ENCODE measurements at places on chromosomes 7 and 10.

DNA sequence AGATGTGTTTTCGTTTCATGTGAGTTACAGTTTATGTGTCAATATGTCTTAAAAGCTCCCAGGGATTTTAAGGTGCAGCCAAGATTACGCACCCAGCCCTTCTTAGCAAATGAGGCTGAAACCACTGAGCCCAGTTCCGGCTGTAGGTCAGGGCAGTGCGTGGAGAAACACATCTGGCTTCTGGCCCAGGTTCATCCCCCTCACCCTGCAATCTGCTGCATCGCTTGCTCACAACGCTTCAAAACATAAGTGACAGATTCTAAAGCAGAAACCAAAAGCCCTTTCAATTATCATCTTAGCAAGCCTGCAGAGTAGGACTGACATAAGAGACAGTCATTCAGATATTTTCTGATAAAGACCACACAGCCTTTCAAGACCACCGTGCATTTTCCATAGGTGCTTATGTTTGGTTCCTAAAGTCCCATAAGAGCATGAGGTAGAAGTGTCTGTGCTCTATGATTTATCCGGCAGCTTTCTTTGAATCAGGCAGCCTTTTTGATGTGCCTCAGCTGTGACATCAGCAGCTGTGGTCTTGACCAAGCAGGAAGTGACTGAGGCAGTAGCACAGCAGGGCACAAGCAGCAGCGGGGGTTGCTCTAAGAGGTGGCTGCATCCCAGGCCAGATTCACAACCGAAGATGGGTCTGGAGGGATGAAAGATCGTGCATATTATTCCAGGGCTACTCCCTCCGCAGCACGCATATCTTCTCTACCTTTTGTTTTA is 72.1 kb upstream of the LYZL2 start:
- peak; percentile 59 for DNase-seq

GRCh38 chr10:482051-482501 is 207.4 kb downstream of the DIP2C start:
- DNase-seq, result no peak

DNA sequence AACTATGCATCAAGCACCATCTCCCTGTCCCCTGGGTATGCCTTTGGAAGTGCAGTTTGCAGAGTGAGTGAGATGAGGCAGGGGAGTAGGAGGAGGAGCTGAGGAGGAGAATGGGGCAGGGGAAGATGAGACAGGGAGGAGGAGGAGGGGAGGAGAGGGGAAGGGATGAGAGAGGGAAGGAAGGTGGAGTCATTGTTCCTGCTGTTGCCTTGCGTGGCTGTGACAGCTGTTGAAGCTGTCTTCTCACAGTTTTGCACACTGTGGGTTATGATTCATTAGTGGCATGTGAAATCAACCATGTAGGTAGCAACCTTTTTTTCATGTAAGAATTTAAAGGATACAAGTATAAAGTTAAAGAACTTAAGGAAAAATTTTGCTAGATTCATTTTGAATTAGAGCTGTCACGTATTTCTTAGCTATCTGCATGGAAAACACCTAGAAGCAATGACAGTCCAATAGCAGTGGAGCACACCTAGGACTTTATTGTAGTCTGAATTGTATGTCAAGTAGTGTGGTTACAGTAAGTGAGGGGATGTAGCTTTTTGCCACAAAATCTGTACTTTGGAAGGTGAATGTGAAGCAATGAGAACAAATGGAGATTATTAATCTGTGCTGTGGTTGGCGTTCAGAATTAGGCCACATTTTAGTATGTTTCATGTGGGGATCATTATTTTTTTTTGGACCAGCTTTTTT is 21.7 kb downstream of the CCM2 start:
- peak; percentile 51 for DNase-seq

- no peak for DNase-seq
Measured at GRCh38 chr7:27605283-27605682, 57.4 kb downstream of the HIBADH start.

GRCh38 chr10:85527616-85528317 is 838.8 kb downstream of the GRID1 start:
- peak; percentile 6 for DNase-seq

DNA sequence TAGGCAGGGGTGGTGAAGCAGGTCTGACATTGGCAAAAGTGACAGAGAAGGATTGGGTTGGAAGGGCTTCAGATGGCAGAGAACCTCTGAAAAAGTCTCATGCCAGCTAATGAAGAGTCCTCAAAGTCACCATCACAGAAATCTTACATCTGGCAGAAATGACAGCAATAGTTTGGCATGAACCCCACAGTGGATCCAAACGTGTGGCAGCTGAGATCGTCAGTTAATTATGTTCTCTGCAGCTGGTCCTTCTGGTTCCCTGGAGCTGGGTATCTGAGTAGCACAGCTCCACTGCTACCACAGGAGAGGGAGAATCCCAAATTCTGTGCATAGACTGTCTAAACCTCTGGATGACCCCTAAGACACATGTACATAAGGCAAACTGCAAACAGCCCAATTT is 73.4 kb downstream of the ALOX5 start:
- DNase-seq, result no peak

GRCh38 chr10:34280599-34281374 is 534.3 kb downstream of the PARD3 start:
- DNase-seq, result peak; percentile 91

GRCh38 chr10:28853195-28853594 is 175.9 kb downstream of the BAMBI start:
- DNase-seq, result peak; percentile 49

DNA sequence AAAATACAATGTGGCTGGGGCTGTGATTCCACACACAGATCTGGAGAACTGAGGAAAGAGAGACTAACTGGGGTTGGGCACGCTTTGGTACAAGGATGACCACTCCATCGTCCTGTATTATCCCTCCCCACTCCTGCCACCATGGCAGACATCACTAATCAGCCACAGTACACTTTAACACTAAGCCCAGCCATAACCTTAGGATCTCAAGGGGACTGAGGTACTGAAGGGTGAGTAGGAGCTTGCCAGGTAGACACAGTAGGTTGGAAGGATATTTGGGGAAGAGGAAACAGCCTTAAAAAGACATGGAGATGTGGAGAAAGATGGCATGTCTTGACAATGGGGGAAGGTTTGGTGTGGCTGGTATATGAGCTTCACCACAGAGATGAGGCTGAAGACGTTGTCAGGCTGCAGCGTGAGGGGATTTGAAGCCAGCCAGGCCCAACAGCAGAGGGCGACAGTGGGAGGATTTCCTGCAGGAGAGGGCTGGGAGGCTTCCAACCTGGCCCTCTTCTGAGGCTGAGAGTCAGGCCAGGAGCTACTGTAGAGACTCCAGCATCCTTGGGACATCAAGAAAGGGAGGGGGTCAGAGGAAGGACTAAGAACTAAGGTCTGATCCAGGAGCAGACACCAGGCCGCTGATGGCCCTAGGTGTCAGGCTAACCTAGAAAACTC is 58.6 kb upstream of the COL13A1 start:
- peak; percentile 49 for DNase-seq

- DNase-seq, result no peak
Measured at GRCh38 chr7:43520201-43520600, 62.7 kb upstream of the STK17A start.

DNA sequence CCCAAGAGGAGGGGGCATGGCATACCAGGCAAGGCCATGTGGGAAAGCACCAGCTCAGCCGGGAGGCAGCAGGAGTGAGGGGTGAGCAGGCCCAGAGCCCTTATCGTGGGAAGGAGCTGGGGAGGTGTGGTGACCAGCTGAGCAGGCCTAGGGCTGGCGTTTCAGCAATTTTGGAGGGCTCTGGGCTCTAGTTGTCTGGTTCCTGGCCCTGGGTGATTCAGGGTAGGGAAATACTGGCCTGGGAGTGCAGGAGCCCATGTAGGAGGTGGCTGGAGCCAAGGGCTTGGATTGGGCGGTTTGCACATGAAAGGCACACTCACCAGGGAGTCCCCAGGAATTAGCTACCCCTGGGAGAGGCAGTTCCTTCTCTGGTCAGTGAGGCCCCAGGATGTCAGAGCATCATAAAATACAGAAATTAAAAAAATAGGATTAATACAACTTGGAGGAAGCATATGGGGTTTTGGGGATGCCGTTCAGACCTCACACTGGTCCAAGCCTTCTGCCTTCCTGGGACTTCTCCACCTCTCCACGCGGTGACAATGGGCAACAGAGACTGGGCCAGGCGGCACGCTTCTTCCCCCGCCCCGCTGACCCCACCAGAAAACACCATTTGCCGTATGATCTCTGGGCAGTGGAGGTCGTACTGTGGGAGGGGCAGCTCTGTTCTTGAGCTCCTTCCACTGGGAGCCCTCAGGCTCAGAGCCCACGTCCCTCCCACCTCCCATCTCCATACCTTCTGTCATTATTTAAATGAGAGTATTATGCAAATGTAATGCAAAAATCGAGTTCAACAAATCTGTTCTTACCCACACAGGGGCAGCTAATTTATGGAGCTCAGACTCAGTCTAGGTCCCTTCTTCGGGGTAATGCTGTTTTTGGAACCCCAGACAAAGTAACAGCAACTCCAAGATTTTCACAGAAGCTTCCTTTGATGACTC is 133.0 kb upstream of the FAM20C start:
- no peak for DNase-seq

- peak; percentile 28 for DNase-seq
Measured at GRCh38 chr7:139823959-139824521, 5.0 kb upstream of the TBXAS1 start.

DNA sequence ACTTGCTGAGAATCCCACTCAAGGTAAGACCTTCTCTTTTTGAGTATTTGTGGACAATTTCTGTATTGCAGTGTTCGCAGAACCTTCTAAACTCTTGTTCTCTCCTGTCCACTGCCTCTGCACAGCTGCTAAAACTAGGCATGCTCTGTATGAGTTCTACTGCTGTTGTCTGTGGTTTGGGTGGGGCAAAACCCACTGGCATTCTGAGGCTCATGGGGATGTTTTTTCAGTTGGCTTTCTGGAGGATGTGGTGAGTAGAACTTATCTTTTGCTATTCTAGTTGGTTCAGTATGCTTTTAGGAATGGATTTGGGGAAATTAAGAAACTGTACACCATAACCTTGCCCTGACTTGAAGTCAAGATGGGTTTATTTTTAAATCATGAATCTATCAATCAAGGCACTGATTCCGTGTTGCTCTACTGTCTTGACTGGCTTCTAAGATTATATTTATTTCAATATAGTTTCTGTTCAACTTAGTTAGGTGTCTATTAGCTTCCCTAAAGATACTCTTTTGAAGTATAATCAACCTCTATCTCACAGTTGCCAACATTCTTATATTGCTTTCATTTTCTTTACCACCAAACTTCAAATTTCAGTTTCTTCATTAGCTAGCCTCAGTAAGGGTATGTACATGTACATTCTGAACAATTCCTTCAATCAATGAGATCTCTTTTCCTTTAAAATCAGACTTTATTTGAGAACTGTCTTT is 25.0 kb upstream of the C1GALT1 start:
- DNase-seq, result peak; percentile 81

DNA sequence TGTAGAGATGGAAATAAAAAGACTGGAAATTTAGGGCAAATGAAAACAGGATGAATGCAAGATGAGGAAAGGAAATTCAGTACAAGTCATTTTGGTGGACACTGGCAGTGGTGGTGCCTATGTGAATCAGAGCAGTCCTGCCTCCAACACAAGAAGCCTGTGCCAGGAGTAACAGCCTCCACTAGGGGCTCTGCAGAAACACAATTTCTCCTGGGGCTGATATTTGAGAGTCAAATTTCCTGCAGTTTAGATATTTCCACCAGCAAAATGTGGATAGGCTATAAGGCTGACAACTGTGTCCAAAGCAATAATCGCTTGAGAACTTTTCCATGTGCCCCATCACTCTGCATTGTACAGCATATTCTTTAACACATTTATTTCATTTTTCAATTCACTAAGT is 4.7 kb upstream of the PLXDC2 start:
- DNase-seq, result peak; percentile 48

Measured in fibroblast of upper back skin (primary cell).